ENCODE measurements at places on chromosomes 3 and 15.

- DNase-seq: no peak
Measured at GRCh38 chr3:145951441-145951840, 209.5 kb downstream of the PLOD2 start.

DNA sequence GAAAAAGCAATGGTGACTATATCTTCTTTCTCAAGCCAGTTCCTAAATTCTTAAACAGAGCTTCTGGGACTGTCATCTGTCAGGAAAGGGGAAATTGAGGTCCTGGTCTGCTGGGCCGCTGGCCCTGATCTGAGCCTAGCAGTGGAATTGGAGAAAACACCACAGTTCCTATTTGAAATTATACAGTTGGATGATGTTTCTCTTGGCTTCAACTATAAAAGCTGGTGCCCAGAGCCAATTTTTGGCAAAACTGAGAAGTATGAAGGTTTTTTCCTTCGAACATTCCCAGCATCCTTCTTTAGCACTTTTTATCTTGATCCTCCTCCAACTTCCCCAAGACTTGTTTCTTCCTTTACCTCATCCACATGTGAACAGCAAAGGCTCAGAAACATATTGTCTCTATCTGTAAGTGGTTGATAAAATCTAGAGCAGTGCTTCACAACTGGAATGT, 83.9 kb downstream of the CD47 start:
- no peak for DNase-seq

GRCh38 chr3:37957539-37957936, 33.0 kb upstream of the VILL start:
- no peak for DNase-seq

DNA sequence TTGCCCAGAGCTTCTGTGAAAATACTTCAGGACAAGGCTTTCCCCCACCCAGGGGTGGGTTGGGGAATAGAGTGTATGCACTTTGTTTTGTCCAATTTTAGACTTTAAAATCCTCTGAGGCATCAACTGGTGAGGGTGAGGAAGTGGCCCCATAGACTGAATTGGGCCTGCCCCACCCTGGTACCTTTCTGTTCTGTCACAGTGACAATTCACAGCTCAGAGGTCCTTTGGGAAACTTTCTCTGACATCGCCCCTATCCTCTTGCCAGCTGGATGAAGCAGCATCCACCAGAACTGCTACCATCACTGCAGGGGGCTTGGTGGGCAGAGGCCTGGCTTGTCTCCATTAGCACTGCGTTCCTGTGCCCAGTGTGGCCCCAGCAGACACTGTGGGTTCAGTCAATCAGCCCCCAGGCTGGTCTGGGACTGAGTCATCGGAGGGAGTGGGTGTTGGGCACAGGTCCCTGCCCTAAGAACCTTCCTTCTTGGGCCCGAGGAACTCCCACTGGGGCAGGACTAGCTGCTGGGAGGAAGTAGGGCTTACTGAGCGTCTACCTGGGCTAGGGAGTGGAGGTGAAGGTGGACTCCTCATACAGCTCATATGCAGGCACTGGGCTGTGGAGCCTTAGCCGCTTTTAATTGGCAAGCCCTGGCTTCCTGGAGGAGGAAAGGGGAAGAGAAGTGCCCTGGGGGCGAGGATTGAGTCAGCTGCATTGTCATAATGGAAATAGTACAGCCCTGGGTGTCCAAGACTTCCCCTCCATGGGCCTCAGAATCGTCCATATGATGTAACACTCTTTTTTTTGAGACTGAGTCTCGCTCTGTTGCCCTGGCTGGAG, 1.5 kb upstream of the PPM1M start:
- DNase-seq: no peak

GRCh38 chr3:123909785-123910184, 25.7 kb upstream of the MYLK start:
- DNase-seq: no peak

GRCh38 chr3:133821767-133822638, 16.4 kb downstream of the SRPRB start:
- DNase-seq: no peak

- no peak for DNase-seq
Measured at GRCh38 chr15:81893182-81893835, 152.5 kb downstream of the MEX3B start.

DNA sequence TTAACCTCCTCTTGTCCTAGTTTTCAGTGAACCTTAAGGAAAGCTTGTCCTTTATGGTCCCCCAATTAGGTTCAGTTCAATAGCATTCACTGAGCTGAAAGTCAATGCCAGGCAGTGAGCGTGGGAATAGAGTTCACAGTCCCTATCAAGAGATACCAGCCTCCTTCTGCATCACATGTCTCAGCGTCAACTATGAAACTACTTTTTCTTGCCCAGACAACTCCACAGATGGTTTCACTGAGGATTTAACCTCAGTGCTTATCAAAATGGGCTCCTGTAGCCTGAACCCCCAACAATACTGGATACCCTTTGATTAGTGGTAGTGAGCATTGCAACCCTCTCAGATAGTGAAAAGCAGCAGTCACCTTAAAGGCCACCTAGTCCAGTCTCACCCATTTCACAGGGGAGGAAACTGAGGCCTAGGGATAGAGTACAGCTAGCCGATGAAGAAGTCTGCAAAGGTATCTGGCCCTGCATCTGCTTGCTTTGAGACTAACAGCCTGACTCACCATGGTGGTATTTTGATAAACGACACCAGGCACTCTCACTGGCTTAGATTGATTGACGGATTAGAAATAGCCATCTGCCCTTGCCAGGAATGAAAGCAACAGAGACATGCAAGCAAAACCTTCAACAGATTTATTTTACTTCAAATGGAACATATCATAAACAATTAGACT, 1.6 kb upstream of the UBA3 start:
- no peak for DNase-seq

GRCh38 chr15:48703544-48703943, 58.0 kb upstream of the FBN1 start:
- no peak for DNase-seq
